ENCODE measurements at places on chromosomes 4 and X.

DNA sequence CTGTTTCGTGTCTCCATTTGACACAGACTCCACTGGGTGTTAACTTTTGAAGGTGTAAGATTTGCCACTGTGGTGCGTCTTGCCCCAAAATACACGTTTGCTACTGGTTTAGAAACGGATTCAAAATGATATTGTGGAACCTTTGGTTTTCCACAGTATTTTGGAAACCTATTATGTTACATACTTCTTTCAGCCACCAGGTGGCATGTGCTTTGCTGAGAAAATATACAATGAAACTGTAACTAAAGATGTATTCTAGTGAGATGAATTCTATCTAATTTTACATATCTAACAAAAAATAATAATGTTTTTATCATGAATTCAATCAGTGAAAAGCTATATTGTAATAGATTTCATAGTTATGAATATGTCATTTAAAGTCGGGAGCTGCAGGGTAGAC lies 28.4 kb upstream of the SLITRK4 start:
- DNase-seq: no peak

DNA sequence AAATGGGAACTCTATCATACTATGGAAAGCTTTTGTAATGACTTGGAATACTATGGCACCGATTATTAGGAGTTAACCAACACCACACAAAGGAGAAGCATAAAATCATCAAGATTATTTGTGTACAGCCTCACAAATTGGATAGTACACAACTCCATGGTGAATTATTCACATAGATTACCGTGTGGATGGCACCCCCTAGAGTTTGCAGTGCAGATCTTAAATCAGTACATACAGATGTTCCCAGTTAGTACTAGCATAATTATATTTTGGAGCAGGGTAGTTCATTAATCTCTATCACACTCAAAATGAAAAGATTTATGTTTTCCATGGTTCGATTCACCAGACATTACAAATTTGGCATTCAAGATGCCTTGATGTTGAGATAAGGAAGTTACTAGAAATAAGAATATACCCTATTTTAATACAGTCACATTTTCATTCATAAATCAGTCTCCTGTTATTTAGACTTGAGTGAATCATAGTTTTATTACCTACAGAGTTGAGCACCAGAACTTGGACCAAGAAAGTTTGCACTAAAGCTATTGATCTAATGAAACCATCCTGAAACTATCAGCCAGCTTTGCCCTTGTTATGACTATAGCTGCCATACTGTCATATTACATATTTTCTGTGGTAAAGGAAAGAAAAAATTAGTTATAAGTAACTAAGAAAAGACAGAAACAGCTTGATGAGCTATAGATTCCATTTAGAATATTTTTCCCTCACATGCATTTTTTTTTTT lies 531.8 kb downstream of the GLUD2 start:
- DNase-seq: no peak

DNA sequence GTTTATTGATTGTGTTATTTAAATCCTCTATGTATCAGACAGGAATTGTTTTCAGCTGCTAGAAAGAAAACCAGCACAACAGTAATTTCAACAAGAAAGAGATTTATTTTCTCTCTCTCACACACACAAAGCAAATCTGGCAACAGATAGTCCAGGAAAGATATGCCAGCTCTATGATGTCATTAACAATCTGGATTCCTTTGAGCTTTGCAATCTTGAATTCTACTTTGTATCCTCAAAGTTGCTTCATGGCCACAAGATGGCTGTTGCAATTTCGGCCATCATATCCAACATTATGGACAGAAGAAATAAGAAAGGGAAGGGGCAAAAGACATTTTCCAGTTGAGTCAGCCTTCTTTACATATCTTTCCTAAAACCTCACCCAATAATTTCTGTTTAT lies 19.8 kb upstream of the FMR1 start:
- no peak for DNase-seq

DNA sequence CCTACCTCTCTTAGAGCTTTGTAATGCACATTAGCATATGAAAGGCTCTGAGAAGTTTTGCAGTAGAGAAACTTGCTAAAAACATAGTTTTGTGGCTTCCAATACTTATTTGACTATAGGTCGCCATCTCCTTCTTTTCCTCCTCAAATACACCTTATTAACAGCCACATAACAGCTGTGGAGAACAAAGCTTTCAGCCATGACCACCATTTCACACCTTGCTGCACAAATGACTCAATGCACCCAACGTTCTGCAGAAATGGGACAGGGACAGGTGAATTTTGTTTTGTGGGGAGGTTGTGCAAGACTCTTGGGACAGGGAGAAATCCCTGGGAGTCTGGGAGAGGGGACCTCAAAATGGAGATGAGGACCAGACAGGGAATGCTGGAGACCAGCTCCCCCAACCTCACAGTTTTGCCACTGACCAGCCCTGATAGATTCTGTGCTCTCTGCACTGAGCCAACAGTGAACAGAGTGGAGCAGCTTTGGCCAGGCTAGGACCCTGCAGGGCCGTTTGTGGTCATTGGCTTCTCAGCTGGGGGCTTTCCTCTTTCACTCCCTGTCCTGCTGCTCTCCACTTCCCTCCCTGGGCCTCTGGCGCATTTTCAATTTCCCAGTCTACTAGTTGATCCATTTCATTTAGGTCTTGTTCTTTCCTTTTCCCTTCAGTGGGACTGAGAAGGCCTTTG lies 16.6 kb downstream of the FRMPD3 start:
- DNase-seq: no peak

GRCh38 chr4:88570001-88570400 lies 22.3 kb upstream of the HERC3 start:
- DNase-seq: no peak

GRCh38 chr4:165813606-165814005 lies 59.4 kb upstream of the TLL1 start:
- DNase-seq: no peak

- DNase-seq: no peak
These were observed 307.5 kb upstream of the SLIT2 start for GRCh38 chr4:19944251-19944650.

GRCh38 chr4:73446336-73446938 lies 10.4 kb downstream of the AFP start:
- DNase-seq: no peak

- DNase-seq: no peak
These were observed 80.3 kb upstream of the HHIP start for GRCh38 chr4:144565527-144566195.

GRCh38 chrX:41317477-41318208 lies 16.3 kb upstream of the DDX3X start:
- DNase-seq: no peak

GRCh38 chr4:168787801-168788595 lies 222.1 kb downstream of the CBR4 start:
- no peak for DNase-seq

- DNase-seq: no peak
These were observed 60.5 kb downstream of the TBC1D14 start for GRCh38 chr4:6969826-6970800.

- DNase-seq: peak; percentile 74
These were observed at the start of gene EPHA5 for GRCh38 chr4:65670331-65671031. TSS of gene EPHA5 (minus strand) at chr4:65670489. CDS start at chr4:65669742, 747 bp downstream.

DNA sequence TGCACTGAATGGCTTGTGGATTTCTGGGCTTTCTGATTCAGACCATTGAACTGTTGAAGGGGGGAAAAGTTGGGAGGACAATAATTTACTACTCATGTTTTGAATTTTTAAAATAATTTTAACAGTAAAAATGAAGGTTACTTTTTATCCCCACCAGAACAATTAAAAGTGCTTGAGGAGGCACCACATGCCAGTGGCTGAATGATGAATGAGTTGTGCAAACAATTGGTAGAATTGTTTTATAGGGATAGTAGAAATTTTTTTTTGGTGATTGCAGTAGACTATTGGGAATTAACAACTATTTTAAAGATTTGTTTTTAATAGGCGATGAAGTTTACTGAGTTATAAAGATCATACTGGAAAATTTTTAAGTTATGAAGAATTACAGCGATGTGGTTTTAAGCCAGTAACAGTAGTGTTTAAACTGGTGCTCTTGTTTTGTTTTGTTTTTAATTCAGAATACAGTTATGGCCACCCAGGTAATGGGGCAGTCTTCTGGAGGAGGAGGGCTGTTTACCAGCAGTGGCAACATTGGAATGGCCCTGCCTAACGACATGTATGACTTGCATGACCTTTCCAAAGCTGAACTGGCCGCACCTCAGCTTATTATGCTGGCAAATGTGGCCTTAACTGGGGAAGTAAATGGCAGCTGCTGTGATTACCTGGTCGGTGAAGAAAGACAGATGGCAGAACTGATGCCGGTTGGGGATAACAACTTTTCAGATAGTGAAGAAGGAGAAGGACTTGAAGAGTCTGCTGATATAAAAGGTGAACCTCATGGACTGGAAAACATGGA lies 2.7 kb downstream of the REST start:
- no peak for DNase-seq

DNA sequence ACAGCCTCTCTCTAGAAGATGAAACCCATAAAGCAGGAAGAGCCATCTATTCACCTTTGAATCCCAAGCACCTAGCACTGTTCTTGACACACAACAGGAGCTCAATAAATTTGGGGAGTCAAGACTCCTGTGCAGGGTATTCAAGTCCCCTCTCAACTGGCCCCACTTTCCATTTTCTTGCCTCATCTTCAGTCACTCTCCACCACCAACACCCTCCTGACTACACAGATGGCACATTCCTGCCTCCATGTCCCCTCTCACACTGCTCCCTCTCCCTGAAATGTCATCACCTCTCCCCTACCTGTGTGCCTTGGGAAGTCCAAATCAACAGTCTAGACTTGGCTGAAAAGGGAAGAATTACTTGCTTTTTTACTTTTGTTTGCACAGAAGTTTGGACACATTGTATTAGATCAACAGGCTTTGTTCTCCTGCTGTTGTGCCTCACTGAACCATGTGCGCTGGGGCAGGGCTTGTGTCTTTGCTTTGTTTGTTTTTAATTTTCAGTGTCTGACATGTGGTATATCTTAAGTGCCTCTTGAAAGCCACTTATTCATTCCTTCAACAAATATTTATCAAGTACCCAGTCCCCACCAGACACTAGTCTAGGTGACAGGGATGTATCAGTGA lies 85.1 kb downstream of the APBB2 start:
- no peak for DNase-seq

- peak; percentile 20 for DNase-seq
These were observed 16.3 kb upstream of the ESX1 start for GRCh38 chrX:104270916-104271512.

DNA sequence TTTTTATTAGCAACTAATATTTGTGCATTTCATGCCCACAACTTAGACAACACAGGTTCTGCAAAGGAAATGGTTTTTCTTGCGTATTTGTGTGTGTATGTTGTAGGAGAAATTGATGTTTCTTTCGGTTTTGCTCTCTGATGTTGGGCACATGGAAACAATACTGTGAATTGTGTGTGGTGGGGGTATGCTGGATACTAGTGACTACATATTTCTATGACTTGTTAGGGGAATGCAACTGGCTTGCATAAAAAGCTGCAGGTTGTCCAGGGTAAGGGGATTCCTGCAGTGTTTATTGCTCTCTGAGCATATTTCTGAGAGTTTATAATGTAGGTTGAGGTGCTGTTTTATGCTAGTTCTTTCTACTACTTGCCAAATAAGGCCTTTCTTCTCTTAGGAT lies 11.6 kb downstream of the DLG3 start:
- DNase-seq: no peak

DNA sequence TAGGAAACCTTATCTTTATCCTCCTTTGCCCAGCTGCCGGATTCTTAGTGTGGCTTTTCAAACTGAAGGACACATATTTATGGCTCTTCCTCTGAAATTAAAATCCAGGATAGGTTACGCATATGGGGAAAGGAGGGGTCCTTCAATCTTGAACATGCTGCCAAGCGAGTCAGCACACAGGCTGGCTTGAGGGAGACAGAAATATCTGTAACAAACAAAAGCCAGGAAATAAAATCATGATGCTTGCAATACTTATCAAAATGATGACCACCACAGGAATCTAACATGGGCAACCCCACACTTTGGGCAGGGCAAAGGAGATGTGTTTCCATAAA lies 196.4 kb upstream of the LDB2 start:
- DNase-seq: no peak

- DNase-seq: no peak
These were observed 176.0 kb upstream of the WDFY3 start for GRCh38 chr4:85142451-85142850.

GRCh38 chrX:31266203-31267076 lies 194.6 kb upstream of the FTHL17 start:
- DNase-seq: no peak

DNA sequence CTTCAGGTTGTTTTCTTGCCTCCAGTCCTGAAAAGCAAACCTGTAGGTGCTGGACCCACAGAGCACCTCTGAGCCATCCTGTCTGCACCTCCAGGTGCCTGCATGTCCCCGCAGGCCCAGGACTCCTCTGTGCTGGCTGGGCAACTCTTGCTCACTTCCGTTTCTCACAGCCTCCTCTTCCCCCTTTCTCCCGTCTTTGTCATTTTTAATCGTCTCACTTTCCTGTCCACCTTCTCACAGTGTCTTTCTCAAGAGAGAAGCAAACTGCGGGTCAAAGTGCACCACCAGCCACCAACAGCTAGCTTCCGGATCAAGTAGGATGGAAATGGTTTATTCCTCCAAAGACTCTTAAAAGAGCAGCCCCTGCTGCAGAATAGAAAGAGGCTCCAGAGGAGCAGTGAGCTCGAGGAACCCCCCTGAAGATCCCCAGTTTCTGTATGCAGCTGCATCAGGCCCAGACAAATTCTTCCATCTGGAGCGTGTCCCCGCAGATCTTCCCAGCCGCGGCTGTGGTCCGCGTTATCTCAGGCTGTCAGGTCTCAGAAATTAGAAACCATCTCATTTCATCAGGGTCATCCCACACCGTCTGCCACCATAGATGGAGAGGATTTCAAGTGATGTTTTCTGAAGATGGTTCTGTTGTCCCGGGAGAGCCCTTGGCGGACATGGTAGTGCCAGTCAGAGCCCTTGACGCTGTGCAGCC lies 87.7 kb downstream of the FHDC1 start:
- DNase-seq: no peak

GRCh38 chrX:7614616-7615015 lies 228.4 kb upstream of the VCX start:
- no peak for DNase-seq

DNA sequence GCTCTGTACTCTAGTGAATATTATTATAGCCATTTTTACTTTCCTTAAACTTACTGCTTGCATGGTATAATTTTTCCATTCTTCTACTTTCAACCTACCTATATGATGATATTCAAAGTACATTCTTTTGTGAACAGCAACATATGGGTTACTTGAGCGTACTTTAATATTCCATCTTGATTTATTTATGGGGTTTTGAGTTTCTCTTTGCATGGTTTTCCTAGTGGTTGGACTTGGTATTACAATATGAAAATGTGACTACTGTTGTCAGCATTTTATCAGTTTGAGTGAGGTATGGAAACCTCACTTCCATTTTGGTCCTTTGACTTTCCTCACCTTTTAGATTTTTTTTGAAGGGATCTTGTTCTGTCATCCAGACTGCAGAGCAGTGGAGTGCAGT lies 35.9 kb downstream of the ADGRG4 start:
- DNase-seq: no peak

- peak; percentile 2 for DNase-seq
These were observed 315.8 kb downstream of the STIM2 start for GRCh38 chr4:27176400-27176799.

GRCh38 chr4:97300561-97300960 lies 842.7 kb downstream of the STPG2 start:
- DNase-seq: no peak
